ENCODE measurements at places on chromosomes 3 and 15.

- DNase-seq = no peak
Measured at GRCh38 chr15:101573951-101574350, 78.2 kb downstream of the TM2D3 start.

- DNase-seq = no peak
Measured at GRCh38 chr15:48432688-48433087, 101.5 kb downstream of the DUT start.

DNA sequence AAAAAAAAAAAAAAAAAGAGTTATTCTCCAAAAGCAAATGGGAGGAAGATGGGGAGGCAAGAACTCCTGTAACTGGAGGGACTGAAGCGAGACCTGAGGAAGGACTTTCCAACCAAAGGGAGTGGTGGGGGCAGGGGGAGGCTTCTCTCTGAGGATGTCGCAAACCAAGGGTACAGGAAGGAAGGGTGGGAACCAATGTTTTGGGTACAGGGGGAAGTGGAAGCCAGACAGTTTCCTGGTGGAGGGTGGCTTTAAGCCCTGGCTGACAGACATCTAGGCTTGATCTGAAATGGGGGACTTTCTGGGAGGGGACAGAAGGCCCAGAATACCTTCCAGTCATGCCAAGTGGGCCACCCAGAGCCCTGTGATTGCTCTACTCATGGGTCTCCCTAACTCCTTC lies 27.0 kb downstream of the VIPR1 start:
- no peak for DNase-seq

GRCh38 chr3:192812743-192813383 lies 85.5 kb upstream of the FGF12 start:
- DNase-seq = no peak

DNA sequence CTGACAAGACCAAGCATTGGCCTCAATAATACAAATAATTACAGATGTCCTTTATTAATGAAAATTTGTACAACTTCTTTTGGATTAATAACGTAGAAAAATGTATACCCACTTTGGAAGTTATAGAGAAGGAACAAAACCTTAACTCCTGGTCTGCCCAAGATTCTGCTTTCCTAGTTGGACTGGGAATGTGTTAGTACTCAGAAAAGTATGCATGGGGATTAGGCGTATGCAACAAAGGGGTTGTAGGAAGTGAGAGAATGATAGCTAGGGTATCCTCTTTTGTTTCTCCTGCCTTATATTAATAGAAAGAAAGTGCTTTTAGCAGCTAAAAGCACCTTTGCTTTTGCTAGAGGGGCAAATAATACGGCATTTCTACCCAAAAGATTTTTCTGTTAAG lies 116.2 kb upstream of the LRRFIP2 start:
- no peak for DNase-seq

- DNase-seq = no peak
Measured at GRCh38 chr3:80676866-80677265, 909.1 kb upstream of the ROBO1 start.

DNA sequence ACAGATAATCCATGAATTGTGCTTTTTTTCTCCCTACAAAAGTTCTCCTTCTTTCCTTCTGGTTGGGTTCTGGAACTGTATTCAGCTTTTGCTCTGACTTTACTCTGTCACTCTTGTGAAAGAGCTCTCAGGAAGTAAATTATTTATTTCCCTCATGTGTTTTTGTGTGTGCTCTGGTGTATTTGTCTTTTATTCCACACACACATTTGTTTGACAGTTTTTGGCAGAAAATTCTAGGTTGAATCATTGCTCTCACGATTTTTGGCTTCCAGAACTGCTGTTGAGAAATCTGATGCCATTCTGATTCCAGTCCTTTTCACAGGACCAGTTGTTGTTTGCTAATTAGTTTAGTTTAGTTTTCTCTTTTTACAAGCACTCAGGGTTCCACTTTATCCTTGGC lies 172.8 kb downstream of the PLCH1 start:
- DNase-seq = no peak

- DNase-seq = no peak
Measured at GRCh38 chr3:113275929-113276750, 64.8 kb downstream of the BOC start.

GRCh38 chr3:153652076-153652475 lies 469.1 kb upstream of the ARHGEF26 start:
- no peak for DNase-seq

GRCh38 chr3:150761831-150762661 lies 923 bp downstream of the SIAH2 start:
- DNase-seq = no peak

DNA sequence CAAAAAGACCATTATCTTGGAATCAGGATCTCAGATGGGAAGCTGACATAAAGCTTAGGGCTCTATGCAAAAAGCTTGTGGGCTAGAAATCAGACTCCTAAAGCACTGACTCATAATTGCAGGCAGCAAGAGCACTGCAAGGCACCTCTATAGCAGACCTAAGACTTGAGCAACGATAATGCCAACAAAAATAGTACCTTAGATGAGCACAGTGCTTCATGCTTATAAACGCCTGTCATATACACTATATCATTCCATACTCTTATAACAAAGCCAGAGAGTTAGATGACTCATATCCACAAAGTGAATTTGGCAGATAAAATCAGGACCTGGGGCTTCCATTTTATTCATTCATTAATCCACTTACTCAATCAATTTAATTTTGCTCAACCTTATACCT lies 560.8 kb downstream of the MCTP2 start:
- peak; percentile 87 for DNase-seq

GRCh38 chr3:117434661-117435412 lies 725.3 kb downstream of the TUSC7 start:
- DNase-seq = no peak

DNA sequence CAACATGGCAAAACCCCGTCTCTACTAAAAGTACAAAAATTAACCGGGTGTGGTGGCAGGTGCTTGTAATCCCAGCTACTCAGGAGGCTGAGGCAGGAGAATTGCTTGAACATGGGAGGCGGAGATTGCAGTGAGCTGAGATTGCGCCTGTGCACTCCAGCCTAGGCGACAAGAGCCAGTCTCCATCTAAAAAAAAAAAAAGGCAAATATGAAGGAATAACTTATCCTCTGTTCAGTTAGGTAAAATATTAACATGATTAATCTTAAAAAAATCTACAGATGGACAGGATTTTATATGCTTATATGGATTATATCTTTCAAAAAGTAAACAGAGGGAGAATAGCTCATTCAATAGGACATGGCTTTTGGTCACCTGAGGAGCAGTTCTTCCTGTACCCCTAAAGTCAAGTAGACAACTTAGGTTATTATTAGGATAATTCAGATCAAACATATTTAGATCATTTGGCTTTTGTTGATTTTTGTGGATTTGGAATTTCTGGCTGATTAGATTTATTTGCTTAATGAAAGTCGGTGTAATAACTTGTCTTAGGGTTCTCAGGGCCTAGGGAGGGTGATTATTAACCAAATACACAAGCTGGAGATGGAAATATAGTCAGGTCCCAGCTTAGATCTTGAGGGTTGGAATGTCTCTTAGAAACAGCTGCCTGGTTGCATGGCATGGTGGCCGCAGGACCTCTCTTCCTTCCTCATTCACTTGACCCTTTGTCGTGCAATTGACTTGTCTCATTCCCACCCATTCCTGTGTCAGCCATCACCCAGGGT lies 82.1 kb upstream of the ONECUT1 start:
- no peak for DNase-seq

DNA sequence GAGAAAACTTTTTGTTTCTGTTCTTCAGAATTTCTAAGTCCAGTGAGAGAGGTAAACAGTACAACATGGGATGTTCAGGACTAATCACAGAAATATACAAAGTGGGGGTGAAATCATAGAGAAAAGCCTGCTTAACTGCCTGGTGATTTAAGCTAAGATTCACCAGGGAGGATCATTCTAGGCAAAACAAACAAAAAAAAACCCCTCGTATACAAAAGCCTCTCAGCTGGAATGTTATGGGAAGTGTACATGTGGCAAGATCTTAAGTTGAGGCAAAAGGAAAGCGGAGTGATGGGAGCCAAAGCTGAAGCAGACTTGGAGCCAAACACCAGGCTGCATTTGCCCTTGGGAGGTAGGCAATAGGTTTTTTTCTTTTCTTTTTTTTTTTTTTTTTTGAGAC lies 40.0 kb upstream of the TJP1 start:
- DNase-seq = no peak

DNA sequence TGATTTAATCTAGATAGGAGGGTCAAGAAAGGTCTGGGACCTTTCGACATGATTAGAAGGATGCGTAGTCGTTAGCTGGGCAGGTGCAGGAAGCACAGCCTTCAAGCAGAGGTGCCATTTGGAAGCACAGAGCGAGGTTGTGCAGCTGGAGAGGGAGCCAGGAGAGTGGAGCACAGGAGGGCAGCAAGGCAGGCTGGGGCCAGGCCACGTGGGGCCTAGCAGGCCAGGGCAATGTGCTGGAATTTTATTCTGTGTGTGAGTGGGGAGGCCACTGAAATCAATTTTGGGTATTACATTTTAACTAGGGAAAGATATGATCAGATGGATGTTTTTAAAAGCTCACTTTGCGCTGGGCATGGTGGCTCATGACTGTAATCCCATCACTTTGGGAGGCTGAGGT lies 297.0 kb upstream of the LRRFIP2 start:
- DNase-seq = no peak

DNA sequence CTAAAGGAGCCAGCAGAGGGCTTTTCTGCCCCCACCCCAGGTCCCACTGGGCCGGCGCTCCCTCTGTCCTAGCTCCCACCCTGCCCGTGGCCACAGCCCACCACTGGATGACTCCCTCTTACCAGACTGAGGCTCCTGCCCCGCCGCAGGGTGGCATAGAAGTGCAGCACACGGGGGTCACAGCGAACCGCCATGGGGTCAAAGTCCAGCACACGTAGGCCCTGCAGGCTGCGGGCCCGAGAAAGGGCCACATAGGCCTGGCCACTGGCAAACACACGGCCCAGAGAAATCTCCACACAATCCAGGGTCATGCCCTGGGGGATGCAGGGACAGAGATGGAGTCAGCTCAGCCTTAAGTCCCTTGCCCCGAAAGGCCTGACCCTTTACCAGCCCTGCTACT lies 9.0 kb downstream of the PIF1 start:
- no peak for DNase-seq

GRCh38 chr3:127699416-127700300 lies 26.9 kb downstream of the ABTB1 start:
- no peak for DNase-seq

DNA sequence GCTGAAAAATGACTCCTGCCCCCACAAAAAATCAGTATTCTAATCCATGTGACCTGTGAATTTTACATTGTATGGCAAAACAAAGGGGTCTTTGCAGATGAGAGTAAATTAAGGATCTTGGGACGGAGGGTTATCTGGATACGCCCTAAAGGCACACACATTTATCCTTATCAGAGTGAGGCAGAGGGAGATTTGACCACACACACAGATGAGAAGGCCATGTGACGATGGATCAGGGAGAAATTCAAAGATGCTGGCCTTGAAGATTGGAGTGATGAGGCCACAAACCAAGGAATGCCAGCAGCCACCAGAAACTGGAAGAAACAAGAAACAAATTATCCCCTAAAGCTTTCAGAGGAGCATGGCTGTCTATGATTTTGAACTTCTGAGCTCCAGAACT lies 288.5 kb downstream of the XXYLT1 start:
- DNase-seq = no peak

GRCh38 chr3:107574650-107575049 lies 51.9 kb downstream of the BBX start:
- no peak for DNase-seq

- no peak for DNase-seq
Measured at GRCh38 chr15:80527961-80528360, 123.8 kb downstream of the ARNT2 start.

- no peak for DNase-seq
Measured at GRCh38 chr3:12367346-12367745, 78.5 kb downstream of the PPARG start.

- DNase-seq = peak; percentile 33
Measured at GRCh38 chr3:176916777-176917176, 280.5 kb downstream of the TBL1XR1 start.

GRCh38 chr3:182755712-182756111 lies 37.6 kb upstream of the ATP11B start:
- DNase-seq = no peak
